ENCODE measurements at places on chromosomes 7 and 10.

- DNase-seq = no peak
Observed at GRCh38 chr7:139105484-139105883, 4.0 kb downstream of the ZC3HAV1 start.

GRCh38 chr10:8245131-8245813, 190.8 kb downstream of the GATA3 start:
- DNase-seq = peak; percentile 60

GRCh38 chr10:127234306-127234800, 38.0 kb upstream of the INSYN2A start:
- no peak for DNase-seq

GRCh38 chr10:86062198-86062550, 304.4 kb downstream of the GRID1 start:
- DNase-seq = no peak

GRCh38 chr7:100372256-100372655, 1.0 kb upstream of the PILRA start:
- no peak for DNase-seq

DNA sequence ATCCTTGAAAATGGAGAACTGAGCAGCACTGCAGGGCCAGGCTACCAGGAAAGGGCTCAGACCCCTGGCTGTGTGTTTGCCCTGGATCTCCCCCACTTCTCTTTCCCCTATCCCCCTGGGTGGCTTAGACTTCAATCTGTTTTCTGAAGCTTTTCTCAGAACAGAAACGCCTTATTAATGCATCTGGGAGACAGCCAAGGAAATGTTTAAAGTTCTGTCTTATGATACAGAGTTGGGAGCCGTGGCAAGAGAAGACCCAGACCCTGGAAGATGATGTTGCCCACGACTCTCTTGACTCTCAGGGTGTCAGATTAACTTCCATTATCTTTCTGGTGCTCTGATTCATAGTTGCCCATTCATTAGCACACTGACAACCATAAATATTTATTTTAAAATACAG, 107.1 kb downstream of the EBLN1 start:
- DNase-seq = no peak

DNA sequence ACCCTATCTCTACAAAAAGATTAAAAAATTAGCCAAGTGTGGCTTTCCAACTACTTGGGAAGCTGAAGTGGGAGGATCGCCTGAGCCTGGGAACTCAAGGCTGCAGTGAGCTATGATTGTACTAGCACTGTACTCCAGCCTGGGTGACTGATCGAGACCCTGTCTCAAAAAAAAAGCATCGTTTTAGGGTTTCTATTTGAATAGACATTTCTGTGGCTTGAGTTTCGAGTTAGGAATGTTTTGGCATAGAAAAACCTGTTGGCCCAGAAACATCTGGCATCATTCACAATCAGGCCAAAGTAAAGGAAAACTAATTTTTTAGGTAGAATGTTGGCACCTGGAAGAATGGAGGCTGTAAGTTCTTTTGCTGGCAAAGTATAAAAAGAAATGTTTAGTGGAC, 72.4 kb downstream of the AUTS2 start:
- DNase-seq = no peak

GRCh38 chr10:20644421-20644820, 252.7 kb downstream of the NEBL start:
- DNase-seq = no peak

DNA sequence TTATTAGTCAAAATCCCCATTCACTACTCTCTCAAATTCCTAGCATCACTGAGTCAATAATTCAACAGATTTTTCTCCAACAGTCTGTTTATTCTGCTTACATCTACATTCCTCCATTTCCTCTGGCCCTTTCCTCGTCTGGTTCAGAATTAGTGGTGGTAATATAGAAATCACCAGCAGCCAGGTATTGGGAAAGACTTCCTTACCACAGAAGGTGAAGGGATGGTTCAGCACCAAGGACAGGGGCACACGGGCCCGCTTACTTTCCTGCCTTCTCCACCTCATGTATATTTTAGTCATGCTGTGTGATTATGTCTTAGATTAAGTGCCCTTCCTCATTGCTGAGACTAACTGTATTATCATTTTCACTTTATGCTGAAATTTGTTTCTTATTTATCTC, 70.4 kb upstream of the APBB1IP start:
- peak; percentile 3 for DNase-seq

DNA sequence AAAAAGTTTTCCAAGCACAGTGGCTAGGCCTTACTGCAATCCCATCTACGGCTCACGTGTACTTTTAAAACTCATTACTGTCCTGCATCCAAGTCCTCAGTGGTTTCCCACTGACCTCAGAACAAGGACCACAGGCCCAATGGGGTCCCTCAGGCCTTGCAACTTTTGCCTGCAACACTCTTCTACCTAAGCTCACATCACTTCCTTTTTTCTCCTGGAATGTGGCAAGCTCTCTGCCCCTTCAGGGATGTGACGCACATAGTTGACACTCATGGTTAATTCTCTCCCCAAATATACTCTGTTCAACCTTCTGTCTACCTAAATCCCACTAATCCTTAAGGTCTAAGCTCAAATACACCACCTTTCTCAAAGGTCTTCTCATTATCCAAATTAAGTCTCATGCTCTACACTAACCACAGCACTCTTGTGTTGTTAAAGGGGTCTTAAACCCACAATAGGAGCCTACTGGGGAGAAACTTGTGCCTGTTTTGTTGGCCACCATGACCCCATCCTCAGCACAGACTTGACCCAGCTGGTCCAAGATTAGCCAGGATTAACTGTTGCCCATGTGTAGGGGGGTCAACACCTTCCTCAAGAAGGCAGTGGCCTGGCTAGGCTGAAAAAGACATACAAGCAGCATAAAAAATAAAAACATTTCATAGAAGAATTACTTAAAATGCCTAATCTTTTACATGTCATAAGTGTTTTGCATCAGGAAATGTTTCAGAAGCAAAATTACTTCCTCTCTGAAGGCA, 15.2 kb downstream of the HNRNPF start:
- no peak for DNase-seq

GRCh38 chr10:103574097-103575061, 80.9 kb downstream of the NEURL1 start:
- no peak for DNase-seq

GRCh38 chr10:116431598-116431997, 4.0 kb downstream of the PNLIPRP3 start:
- no peak for DNase-seq

DNA sequence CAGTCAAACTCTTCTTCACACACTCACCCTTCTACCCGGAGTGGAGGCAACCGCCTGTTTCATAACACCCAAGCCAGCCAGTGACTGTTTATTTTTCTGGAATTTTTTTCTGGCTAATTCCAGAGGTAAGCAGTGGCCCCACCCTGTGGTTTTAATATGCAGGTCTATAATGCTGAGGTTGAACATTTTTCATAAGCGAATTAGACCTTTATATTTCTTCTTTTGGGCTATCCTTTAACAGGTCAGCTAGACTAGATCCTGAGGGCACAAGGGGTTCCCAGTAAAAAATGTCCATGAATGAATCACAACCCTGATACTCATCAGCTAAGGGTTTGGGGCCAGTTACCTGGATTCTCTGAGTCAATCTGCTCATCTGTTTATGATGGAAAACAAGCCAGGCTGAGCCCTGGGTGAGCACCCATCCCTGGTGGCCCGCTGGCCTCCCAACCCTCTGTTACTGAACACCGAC, 76.2 kb downstream of the GRB10 start:
- no peak for DNase-seq

GRCh38 chr7:37732888-37733287, 49.3 kb downstream of the GPR141 start:
- no peak for DNase-seq

GRCh38 chr7:6623589-6624245, 8.3 kb downstream of the ZNF853 start:
- peak; percentile 32 for DNase-seq

Measured in CD4-positive, alpha-beta T cell treated with Interleukin-6 at 100 ng/mL for 8 hours (primary cell).